ENCODE measurements at places on chromosomes 13 and 19.

DNA sequence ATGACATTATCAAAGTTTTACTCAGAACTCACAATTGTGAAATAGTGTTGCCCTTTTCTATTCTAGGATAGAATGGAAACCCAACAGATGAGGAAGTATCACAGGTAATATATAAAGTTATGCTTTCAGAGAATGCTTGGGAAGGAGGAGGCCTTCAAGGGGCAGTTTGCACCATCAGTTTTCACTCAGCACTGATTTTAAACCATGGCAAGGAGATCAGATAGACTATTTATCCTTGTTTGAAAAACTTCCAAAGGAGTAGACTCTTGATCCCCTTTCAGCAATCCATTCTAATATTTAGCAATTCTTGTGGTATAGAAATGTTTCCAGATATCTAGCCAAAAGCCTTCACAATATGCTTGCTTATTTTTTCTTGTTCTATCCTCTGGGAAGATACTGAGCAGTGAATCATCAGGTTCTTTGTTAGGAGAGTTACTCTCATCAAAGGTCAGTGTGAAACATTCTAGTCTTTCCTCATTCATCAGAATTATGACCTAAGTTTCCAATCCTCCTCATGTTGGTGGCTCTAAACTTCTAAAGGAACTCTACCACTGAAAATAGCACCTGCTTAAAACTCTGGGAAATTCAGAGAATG lies 3.8 kb downstream of the GPC6 start:
- no peak for DNase-seq

DNA sequence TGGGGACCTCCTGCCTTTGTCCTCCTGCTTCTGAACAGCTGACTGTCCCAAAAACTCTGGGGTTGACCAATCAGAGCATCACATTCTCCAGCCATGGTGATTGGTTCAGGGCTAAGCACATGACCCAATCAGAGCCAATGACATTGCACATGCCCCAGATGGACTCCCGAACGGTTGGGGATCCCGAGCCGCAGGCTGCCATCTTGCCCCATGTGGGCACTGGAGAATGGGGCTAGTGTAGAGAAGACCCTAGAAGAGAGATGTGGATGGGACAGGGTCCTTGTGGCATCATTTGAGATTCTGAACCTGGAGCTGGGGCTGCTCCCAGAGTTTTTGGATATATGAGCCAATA lies 31.3 kb upstream of the PEPD start:
- no peak for DNase-seq

DNA sequence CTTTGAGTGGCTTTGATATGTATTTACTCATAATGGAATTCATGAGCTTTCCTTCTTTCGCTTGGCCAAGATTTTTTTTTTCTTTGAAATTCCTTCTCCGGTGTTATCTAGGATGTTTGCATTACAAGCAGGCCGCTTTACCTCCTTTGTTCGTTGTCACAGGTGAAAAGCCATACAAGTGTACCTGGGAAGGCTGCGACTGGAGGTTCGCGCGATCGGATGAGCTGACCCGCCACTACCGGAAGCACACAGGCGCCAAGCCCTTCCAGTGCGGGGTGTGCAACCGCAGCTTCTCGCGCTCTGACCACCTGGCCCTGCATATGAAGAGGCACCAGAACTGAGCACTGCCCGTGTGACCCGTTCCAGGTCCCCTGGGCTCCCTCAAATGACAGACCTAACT lies 16.7 kb downstream of the KLF5 start:
- no peak for DNase-seq

- DNase-seq: no peak
Observed at GRCh38 chr19:40262422-40262821, 22.7 kb downstream of the AKT2 start.

DNA sequence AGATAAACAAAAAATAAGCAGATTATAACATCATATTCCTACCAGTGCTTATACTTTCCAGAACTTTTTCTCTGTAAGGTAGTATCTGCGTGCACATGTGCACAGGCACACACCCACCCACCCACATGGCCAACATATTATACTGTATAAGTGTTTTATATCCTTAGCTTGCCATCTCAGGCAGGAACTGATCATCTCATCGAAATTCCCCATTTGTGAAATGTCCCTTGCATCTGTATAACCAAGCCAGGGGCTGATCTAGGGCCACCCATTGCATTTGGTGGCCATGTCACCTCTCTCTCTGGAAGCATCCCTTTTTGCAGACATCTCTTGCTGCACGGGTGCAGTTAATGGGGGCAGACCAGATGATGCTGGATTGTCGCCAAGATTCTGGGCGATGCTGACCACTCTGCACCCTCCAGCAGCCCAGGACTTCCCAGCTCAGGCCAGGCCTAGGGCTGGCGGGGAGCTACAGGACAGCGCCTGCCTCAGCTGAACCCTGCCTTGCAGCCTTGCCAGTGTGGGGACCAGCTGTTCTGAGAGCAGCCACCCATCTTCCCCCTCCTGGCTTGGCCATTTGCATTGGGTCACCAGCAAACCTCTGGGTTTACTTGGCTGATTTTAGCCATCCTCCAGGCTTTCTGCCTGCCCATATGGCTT lies 95.9 kb downstream of the SLC7A1 start:
- DNase-seq: no peak

DNA sequence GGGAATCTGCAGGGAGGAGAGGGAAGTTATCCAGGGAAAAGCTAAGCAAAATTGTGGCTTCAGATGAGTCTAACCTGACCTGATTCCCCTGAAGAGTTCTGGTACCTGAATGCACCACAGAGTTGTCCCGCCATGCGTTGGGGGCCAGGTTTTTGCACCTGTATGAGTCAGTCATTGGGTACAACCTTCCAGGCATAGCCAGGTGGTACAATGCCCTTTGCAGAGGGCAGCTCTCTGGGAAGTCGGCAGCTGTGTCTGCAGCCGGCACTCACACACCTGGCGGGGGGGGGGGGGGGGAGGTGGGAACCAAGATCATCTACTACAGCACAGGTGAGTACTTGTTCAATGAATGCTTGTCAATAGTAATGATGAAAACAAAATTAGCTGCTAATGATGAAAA lies 52.5 kb upstream of the GTF3A start:
- DNase-seq: no peak

All from HEK293T (cell line).